ENCODE measurements at places on chromosomes 3 and 15.
A peak's percentile ranks its signal among the peaks of the same experiment; 100 is the strongest.

GRCh38 chr15:36506733-36507356 is 72.6 kb upstream of the CDIN1 start:
- no peak for DNase-seq

DNA sequence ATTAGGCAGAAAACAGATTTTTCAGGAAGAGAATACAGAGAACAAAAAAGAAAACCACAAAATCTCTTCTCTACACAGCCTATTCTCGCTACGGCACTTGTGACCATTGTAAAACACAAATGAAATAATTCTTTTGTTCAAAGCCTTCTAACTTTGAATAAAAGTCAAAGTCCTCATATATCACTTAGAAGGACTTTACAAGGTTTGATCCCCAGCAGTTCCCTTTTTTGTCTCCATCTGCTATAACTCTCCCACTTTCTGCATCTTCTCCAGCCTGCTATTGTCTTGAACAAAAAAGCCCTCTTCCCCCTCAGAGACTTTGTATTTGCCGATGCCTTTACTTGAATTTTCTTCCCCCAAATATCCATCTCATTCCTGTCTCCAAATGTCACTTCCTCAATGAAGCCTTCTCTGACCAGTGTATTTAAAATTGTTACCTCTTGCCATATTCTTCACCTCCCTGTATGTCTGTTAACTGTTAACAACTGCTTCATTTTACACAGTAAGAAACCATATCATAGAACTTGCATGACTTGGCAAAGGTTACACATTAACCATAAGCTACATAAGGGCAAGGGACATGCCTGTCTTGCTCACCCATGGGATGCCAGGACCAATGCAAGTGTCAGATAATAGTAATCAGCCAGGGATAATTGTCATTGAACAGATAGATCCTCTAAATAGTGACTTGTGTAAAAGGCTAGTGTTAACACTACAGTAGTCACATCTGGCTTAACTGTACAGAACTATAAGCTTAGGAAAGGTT is 122.4 kb downstream of the CBLB start:
- DNase-seq: no peak

DNA sequence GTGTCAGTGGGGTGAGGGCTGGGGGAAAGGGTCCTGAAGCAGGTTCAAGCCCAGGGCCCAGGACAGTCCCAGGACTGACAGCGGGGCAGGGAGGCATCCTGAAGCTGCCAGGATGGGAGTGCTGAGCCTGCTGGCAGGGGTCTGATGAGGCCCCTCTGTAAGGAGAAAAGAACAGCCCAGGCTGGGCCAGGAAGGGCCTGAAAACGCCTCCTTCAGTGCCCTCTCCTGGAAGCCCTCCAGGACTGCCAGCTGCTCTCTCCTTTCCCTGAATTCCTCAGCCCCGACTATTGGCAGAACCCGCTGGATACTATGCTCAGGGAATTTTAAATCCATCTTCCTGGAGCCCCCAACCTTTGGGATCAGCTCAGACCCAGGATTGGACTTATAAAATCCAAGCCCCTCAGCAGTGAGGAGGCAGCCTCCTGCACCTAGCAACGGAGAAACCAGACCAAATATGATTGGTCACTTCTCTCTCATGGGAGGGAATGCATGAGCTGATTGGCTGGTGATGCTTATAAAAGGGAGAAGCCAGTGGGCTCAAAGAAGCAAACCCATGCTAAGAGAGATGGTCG is 203.5 kb upstream of the LINGO1 start:
- no peak for DNase-seq

DNA sequence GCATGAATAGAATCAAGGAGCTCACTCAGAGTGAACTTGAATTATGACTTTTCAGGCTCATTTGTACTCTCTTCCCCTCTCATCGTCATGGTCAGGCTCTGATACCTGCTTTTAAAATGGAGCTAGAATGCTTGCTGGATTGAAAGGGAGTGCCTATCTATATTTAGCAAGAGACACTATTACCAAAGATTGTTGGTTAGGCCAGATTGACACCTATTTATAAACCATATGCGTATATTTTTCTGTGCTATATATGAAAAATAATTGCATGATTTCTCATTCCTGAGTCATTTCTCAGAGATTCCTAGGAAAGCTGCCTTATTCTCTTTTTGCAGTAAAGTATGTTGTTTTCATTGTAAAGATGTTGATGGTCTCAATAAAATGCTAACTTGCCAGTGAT is 9.6 kb downstream of the CCNDBP1 start:
- no peak for DNase-seq

DNA sequence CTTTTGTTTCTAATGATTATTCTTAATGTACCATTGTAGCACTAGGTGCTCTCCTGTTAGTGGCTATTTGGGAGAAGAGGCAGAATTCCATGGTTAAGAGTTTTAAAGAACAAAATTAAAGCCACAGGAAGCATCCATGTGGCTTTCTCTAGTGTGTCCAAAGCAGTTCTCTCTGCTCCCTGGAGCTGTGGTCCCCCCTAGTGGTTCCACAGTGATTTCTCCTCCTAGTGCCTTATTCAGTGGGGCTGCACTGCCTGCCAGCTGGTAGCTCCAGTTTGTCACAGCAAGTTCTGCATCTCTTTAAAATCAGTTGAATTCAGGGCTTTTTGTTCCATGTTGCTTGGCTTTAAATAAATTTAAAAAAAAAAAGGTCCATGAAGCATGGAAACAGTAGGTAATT is 39.6 kb upstream of the FAM98B start:
- DNase-seq: peak; percentile 39

- DNase-seq: no peak
Measured at GRCh38 chr15:37932549-37932948, 1.9 kb upstream of the TMCO5A start.

GRCh38 chr3:12884790-12885582 is 43.6 kb upstream of the RPL32 start:
- no peak for DNase-seq

- DNase-seq: no peak
Measured at GRCh38 chr3:180684807-180685206, 5.5 kb upstream of the CCDC39 start.

GRCh38 chr3:14405360-14406238 is 3.2 kb downstream of the SLC6A6 start:
- no peak for DNase-seq

DNA sequence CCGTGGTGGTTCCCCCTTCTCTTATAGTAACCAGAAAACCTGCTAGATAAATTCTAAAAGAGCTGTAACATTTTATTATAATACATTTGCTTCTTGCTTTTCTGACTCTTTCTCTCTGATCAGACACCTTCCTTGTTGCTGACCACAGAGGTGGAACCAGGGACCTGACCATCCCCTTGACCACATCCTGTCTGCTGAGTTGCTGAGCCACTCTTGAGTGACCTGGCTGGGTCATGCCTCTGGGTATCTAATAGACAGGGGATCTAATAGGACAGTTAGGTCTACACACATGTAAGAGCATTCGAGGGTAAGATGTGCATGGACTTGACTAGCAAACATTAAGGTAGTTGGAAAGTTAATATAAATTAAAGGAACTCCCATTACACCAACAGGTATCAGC is 22.8 kb upstream of the TRIM59 start:
- DNase-seq: no peak

GRCh38 chr3:58042947-58043707 is 34.9 kb downstream of the FLNB start:
- no peak for DNase-seq

- DNase-seq: no peak
Measured at GRCh38 chr3:50817756-50818529, 143.2 kb downstream of the DOCK3 start.

DNA sequence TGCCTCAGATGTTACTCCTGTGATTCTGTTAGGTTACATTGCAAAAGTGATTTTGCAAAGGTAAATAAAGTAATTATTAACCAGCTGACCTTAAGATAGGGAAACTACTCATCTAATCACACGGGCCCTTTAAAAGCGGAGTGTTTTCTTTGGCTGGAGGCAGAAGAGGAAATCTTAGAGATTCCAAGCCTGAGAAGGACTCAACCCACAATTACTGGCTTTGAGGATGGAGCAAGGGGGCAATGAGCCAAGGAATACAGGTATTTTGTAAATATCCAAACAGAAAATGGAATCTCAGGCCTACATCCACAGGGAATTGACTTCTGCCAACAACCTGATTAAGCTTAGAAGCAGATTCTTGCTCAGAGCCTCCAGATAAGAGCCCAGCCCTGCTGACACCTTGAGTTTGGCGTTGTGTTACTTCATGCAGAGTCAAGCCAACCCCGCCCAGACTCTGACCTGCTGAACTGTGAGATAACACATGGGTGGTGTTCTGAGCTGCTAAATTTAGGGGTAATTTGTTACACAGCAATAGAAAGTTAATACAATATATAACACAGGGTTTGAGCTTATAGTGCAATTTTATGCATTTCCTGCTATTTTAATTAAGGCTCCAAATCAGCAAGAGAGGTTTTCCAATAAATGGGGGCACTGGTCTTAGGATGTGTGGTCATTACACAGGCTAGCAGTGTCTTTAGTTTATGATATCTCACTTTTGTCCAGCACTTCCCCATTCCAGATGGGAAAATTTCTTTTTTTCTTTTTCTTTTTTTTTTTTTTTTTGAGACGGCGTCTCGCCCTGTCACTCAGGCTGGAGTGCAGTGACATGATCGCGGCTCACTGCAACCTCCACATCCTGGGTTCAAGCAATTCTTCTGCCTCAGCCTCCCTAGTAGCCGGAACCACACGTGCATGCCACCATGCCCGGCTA is 19.5 kb downstream of the NFKBIZ start:
- DNase-seq: no peak

DNA sequence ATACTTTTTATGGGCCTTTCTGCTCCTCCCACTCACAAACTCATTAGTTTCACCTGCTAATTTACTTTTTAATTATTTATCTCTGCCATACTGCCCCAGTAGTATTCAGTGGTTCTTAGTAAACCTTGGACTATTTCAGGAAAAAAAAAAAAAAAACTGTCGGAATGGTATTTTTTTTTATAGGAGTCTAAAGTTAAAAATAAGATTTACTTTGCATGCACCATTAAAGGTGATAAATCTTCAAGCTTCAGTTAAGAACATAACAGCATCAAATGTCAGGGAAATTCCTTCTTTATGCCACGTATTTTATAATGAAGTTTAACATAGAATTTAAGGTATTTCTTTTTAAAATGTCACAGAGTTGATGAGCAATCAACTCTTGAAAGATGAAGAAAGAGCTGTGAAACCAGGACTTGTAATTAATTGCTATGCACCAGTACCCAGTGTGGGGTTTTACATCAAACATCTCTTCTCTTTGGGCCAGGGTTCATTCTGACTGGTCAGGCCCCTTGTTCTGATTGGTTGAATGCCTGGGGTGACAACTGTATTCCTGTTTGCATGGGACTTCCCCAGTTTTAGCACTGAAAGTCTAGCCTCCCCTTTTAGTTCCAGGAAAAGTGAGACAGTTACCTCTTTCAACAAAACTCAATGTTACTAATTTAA is 40.3 kb upstream of the PTPRG start:
- no peak for DNase-seq

DNA sequence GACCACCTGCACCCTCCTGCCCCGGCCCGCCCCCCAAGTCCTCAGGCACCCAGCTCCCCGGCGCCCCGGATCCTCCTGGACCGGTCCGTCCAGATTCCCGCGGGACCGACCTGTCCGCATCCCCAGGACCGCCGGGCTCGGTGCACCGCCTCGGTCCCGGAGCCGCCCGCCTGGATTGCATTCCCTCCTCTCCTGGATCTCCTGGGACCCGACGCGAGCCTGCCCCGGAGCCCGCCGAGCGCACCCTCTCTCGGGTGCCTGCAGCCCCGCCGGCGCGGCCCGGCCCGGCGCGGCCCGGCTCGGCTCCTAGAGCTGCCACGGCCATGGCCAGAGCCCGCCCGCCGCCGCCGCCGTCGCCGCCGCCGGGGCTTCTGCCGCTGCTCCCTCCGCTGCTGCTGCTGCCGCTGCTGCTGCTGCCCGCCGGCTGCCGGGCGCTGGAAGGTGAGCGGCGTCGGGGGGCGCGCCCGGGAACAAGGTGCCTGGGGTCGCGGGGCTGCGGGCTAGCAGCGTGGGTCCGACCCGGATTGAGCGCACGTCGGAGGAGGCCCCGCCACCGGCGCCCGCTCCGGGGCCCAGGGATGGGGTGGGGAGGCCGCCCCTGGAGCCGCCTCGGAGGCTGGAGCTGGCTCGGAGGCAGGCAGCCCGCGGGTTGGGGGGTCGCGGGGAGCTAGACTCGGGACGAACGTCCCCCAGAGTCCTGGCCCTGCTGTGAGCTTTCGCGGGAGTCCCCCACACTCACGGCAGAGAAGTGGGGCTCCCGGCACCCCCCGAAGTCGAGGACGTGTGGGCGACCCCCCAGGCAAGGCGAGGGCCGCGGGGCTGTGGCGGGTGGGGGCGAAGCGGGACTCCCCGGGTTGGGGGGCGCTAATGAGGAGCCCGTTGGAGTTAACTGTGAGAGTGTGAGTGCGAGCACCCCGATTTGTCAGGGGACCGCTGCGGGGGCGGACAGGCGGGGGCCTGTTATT is 610 bp downstream of the EPHB3 start:
- no peak for DNase-seq

DNA sequence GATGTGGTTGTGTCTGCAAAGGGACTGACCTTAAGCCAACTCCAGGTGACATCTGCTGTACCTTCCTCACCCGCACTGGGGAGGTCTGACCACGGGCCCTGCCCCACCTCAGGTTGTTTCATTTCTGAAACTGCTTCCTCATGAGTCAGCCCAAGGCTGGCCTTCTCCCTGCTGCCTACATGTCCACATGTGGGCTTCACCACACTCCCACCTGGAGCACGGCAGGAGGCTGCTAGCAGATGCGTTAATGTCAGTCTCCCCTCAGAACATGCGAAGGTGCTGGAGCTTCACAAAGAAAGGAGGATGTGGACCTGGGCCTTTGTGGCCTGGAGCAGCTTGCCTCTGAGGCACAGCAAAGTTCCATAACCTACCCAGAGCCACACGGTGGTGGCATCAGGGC is 69.4 kb upstream of the PLXNA1 start:
- no peak for DNase-seq

GRCh38 chr15:36844534-36844998 is 255.8 kb downstream of the MEIS2 start:
- no peak for DNase-seq

GRCh38 chr3:156317462-156318074 is 197.2 kb downstream of the KCNAB1 start:
- DNase-seq: no peak

GRCh38 chr15:55074431-55074830 is 122.3 kb downstream of the RSL24D1 start:
- no peak for DNase-seq

- no peak for DNase-seq
Measured at GRCh38 chr15:65204236-65204930, 6.9 kb downstream of the CILP start.

GRCh38 chr3:77189684-77190083 is 149.8 kb downstream of the ROBO2 start:
- DNase-seq: no peak

DNA sequence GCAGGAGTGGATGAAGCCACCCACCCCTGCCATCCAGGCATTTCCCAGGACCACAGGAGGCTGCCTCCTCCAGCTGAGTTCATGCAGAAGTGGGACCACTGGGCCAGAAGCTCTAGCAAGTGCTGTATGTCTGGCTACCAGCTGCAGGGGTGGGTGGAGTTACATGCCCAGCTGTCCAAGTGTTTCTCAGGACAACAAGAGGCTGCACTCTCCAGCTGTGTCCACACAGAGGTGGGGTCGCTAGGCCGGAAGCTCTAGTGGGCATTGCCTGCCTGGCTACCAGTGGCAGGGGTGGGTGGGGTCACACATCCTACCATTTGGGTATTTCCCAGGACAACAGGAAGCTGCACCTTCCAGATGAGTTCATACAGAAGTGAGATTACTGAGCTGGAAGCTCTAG is 234.0 kb upstream of the PPP2R3A start:
- no peak for DNase-seq

Measured in hippocampal formation (tissue), 2 donors.